Esophagus mucosa (tissue), 1 donor: ENCODE measurements at places on chromosomes 3 and 15. TPM values are rescaled to one million over a fixed set of nuclear protein-coding genes. Genes with fewer than 3 reads are reported as not detected.

DNA sequence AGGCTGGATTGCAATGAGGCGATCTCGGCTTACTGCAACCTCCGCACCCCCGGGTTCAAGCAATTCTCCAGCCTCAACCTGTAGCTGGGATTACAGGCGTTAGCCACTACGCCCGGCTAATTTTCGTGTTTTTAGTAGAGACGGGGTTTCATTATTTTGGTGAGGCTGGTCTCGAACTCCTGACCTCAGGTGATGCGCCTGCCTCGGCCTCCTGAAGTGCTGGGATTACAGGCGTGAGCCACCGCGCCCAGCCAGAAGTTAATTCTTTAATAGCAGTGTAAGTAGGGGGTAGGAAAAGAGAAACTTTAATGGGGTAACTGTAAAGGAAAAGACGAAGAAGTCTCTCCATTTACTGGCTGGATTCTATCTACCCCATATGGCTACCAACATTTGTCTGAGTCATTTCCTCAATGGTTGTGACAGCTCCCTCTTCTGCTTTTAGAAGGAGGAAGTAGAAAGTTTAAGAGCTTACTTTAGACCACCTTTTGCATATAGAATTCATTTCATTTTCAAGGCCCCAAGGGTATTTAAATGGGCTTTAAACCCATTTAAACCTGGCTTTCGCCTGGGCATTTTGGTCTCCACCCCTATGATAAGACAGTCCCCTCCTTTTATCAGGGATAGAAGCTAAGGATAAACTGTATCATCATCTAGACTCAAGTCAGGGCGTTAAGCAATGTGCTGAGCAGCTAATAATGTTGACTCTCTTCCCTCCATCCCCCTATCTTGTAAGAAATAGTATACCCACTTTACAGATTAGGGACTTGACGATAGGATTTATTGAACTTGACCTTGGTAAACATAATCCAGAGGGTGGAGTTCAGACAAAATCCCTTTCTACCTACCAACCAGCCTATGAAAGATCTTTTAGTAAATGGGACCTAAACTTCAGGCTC is 1.1 kb upstream of the CDV3 start:
- no peak for ATAC-seq

DNA sequence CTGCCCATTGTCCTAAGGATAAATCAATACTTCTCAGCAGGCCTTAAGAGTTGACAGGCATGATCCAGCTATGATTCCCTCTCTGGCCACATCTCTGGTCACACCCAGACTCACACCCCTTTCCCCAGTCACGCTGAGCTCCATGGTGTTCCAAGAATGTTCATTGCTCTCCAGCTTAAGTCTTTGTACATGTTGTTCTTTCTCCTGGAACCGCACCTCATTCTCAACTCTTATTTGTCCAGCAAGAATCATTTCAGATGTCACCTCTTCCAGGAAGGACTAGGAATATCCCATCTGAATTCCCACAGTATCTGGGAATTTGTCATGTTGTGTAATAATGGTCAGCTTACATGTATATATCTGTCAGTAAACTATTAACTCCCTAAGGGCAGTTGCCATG is 118.3 kb upstream of the GALNT15 start:
- peak; percentile 74 for ATAC-seq

DNA sequence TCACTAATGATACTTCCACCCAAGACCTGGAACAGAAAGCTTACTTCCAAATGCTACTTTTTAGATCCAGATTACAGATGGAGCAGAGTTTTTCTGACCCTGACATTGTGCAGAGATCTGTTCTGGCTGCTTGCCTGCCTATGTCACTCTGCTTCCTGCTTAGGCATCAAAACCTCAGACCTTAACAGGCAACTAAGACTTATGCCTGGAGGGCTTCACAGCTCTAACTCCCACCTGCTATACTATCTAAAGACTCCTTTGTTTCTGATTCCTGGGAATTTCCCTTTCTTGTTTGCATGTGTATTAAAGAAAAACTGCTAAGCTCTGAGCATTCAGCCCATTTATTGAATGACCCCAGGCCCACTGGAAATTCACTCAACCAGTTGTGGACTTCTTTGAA is 157.4 kb upstream of the NPHP3 start:
- no peak for ATAC-seq

DNA sequence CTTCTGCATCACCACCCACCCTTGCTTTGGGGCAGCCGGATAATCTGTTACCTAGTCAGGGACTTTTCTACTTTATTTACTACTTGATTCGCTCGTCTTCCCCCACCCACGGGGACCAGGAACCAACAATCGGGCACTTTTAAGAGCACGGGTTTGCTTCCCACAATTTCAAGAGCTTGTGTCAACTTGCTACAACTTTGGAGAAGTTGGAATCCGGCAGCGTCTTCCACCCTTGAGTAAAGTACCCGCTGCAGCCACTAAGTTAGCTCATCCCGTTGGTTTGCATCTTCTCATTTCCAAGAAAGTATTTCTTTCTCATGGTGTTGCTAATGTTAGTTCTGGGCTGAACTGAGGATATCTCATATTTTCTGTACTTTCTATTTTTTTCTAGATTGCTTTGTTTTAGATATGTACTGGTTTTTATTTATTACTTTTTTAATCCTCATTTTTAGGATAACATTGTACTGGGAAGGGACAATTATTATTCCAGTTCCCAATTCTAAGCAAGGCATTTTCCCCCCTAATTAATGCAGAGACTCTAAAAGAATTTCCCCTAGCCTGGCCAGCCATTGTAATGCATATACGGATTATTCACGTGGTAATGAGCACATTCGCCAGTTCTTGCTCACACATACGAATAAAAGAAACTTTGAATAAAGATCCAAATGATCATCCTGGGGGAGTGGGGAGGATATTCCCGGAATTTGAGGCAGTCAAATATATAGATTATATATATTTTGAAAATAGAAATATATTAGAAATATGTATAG is 4.0 kb downstream of the SOX2 start:
- no peak for ATAC-seq

DNA sequence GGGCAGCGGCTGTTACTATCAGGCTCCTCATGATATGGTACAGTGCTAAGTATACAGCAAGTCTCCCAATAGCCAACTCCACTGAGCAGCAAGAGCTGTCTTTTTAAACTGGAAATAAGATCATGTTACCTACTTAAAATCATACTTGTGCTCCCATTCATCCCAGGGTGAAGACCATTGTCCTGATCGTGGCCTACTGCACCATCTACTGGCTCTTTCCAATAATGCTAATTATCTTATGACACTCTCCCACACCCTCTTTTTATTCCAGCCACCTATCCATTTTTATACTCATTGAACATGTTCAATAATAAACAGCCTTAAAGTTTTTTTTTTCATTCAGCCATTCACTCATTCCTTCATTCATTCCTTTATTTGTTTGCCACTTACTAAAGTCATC is 117.7 kb downstream of the GBE1 start:
- peak; percentile 53 for ATAC-seq

GRCh38 chr15:53520996-53521395 is 238.5 kb downstream of the WDR72 start:
- no peak for ATAC-seq

DNA sequence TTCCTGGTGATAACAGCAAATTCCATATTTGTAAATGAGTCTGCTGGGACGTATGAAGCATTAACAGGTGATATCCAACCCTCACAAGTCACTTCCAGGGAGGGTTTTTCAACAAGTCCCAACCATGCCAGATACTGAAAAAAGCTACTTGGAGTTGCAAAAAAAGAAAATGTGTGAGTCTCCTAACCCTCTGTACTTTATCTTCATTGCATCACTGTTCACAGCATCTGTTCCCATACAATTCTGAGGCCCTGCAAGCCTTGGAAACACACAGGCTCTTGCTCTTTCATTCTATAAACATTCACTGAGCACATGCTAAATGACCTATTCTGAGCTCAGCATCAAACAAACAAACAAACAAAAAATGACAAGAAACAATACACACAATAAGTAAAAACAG is 120.8 kb downstream of the RFTN1 start:
- ATAC-seq = no peak

- no peak for ATAC-seq
Observed at GRCh38 chr3:61761694-61762430, 200.5 kb downstream of the PTPRG start.

DNA sequence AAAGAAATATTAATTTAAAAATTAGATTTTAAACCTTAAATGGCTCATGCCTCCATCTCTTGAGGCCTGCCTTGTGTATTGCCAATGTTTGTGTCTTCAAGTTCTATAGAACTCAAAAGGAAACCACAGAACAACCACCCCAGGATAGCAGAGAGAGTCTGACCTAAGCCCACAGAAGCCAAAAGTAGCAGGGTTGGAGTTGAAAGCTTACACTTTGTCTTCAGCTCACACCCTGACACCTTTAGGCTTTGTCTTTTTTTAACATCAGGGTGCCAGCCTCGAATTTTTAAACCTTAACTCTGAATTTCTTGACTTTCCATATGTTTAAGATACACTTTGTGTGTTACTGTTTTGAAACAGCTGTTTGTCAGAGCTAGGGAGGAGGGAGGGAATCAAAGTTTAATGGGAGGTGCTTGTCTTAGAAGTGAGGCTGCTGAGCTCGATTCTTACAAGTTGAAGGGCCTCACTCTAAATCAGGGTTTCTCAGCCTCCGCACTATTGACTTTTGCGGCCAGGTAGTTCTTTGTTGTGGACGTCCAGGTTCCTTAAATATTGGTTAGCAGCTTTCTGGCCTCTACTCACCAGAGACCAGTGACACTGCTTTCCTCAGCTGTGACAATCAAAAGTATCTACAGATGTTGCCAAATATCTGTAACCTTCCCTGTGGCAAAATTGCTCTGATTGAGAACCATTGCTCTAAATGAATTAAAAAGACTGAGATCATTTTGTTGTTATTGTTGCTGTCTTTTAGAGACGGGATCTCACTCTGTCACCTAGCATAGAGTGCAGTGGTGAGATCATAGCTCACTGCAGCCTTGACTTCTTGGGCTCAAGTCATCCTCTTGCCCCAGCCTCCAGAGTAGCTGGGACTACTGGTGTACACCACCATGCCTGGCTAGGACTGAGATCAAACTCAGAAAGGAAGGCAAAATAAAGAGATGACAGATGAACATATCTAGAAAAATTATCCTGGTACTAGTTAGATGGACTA is 139.2 kb upstream of the EOMES start:
- no peak for ATAC-seq

DNA sequence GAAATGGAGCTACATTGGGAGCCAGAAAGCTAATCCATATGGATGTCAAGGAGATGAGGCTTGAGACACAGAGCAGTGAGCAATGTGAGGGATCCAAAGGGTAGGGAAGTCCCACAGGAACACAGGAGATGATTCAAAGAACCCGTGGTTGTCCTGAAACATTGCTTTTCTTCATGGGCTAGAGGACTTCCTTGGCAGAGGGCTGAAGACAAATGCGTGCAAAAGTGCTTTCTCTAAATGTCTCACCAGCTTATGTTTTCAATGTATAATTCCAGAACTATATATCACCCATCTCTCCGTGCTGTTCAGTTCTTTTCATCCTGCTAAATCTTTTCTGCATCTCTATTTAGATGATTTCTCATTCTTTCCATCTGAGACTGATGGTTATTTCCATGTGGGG is 46.0 kb upstream of the GOLGA8A start:
- ATAC-seq = no peak

DNA sequence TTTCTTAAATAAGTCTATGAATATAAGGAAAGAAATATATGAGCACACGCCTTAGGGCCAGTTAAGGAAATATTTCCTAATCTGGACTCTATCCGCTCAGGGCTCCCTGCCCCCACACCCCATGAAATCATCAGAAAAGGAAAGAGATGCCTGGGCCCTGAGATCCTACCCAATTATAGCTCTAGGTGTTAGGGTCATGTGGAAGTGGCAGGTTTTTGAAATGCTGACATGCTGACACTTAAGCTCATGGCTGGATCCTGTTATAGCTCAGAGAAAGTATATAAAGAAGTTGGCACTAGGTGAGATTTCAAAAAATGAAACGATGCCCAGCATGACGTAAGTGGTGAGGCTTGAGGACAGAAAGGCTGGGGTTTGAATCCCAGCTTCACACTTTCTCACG is 43.5 kb upstream of the AKAP13 start:
- ATAC-seq = no peak

- ATAC-seq = peak; percentile 79
Observed at GRCh38 chr15:33458421-33458820, 147.7 kb downstream of the RYR3 start.

GRCh38 chr3:66378256-66378655 is 122.6 kb downstream of the LRIG1 start:
- ATAC-seq = no peak

- no peak for ATAC-seq
Observed at GRCh38 chr3:14274999-14275961, 96.7 kb downstream of the LSM3 start.

GRCh38 chr15:56953790-56954189 is 35.3 kb downstream of the TCF12 start:
- no peak for ATAC-seq

DNA sequence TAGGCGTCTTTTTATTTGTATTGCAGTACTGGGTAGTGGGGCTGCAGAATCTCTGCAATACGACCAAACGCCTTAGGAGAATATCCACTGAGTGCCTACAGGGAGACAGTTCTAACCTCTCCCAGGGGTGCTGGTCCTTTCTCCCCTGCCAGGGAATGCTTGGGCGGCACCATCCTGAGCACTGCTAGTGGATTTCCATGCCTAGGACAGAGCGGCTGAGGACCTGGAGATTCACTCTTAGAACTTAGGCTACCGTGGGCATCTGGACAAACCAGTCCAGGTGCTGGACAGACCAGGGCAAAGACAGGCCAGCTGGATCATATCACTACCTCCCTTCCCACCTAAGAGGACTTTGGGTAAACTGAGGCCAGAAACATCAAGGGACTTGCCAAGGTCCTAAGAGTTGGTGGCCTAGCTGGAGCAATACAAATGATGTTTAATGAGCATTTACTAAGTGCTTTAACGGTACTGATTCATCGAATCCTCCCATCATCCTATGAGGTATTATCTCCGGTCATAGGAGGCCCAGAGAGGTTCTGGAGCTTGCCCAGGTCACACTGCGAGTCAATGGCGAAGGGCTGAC is 902 bp downstream of the TMEM44 start:
- ATAC-seq = peak; percentile 27

GRCh38 chr15:64687688-64688087 is 87.7 kb downstream of the RBPMS2 start:
- peak; percentile 27 for ATAC-seq

- peak; percentile 52 for ATAC-seq
Observed at GRCh38 chr3:152287898-152288576, 19.3 kb downstream of the MBNL1 start.

The CD276 gene
- 14.7 TPM for total RNA-seq

The CKMT1A gene
- total RNA-seq = 63.2 TPM

The LRRC34 gene
- 0.24 TPM for total RNA-seq

The SAMMSON gene
- not detected for total RNA-seq

The INSYN1 gene
- total RNA-seq = 5.1 TPM

The DUSP7 gene
- 62.6 TPM for total RNA-seq

The TMEM207 gene
- total RNA-seq = not detected

The TMEM158 gene
- 3.5 TPM for total RNA-seq

The PARP15 gene
- 0.56 TPM for total RNA-seq

The MORC1 gene
- not detected for total RNA-seq

The COL6A5 gene
- total RNA-seq = 0.16 TPM
